ENCODE measurements at places on chromosomes 3 and 15.

GRCh38 chr3:39221141-39221530 lies 28.7 kb upstream of the XIRP1 start:
- DNase-seq = no peak

- DNase-seq = no peak
These were observed 793 bp downstream of the PCOLCE2 start for GRCh38 chr3:142888099-142888480.

DNA sequence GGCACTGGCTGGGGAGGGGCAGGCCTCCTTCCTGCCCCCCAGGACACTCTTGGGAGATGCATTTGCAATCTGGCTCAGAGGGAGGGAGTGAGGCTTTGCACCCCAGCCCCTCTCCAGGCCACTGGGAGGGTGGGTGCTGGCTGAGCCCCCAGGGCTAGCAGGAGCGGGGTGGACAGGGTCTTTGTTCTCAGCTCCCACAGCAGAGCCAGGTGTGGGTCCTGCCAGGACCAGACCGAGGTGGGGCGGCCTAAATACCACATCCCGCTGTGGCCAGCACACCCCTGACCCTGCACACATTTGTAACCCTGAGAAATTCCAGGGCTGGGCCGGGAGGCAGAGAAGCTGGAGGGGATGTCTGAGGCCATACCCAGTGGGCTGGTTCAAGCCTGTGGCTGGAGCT lies 41.0 kb downstream of the STARD5 start:
- DNase-seq = no peak

GRCh38 chr3:125179884-125180240 lies 32.7 kb downstream of the SLC12A8 start:
- DNase-seq = no peak

- no peak for DNase-seq
These were observed 81.4 kb upstream of the HES1 start for GRCh38 chr3:194054540-194054939.

DNA sequence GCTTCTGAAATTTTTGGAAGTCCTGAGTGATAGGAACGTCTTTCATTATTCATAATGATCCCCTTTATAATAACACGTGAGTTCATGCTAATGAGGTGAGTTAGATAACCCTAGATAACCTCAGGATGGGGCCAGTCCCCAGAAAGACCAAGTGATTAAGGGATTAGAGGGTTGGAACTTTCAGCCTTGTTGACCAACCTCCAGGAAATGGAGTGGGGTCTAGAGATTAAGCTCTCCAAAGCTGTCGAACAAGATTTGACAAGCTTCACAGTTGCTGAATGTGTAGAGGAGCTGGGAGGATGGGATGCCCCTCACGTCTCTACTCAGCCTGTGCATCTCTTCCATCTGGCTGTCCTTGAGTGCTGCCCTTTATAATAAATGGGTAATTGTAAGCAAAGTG lies 107.1 kb downstream of the ZMAT3 start:
- DNase-seq = no peak

DNA sequence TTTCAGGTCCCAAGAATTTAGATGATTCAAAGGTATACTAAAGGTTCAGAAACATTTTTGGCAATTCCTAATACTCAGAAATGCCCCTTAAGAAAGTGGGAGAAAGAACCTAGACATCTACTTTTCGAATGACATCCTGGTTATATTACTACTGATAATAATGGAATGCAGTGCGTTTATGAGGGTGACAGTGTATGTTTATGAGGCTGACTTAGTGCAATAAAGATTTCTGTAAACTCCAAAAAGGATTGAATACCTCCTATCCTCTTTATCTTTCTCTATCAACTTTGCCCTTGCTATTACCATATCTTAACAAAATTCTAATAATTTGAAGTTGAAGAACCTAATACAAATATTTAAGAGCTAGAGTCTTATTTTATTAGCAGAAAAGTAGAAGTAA lies 348.9 kb upstream of the EPHA6 start:
- DNase-seq = no peak

DNA sequence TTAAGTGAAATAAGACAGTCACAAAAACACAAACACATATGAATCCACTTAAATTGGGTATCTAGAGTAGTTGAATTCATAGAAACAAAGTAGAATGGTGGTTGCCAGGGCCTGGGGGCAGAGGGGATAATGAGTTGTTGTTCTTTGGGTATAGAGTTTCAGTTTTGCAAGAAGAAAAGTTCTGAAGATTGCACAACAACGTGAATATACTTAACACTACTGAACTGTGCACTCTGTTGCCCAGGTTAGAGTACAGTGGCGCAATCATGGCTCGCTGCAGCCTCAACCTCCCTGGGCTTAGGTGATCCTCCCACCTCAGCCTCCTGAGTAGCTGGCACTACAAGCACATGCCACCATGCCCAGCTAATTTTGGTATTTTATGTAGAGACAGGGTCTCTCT lies 14.9 kb downstream of the GRAMD2A start:
- no peak for DNase-seq

DNA sequence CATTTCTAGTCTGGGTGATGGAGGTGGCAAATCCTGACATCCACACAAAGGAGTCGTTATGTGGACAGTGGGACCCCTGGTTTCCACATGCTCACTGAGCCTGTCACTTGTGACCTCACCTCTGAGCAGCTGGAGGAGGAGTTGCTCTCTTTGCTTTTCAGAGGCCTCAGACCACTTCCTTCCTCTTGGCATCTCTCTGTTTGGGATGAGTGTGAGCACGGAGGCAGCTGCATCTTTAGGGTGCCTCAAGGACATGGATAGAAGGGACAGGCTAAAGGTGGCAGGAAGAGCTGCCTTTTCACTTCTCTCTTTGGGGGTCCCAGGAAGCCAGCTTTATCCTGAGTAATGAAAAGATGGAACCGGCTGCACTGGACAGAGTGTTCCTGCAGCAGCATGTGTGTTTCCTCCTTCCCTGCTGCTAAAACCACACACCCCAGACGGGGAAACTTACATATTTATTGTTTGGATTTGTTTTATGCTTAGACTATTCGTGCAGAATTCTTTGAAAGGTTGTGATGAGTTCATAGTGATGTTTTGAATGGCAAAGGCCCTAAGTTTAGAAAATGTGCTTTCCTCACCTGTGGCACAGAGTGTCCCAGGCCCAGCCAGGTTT lies 31.8 kb downstream of the GPR171 start:
- DNase-seq = peak; percentile 81

DNA sequence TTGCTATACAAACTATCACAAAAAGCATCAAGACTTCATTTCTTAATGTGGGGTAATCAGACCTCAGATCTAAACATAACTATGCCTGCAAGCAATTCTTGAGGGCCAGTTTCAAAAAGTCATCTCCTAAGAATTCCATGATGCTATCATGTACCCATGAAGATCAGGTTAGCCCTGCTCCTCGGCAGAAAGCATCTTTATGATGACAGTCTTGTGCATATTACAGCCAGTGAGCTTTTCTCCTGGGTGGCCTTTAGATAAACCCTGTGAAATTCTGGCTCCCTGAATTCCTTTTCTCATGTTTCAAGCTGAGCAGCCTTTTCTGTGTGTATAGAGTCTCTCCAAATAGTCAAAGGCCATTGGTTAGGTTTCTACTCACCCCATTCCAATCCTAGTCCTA lies 201.9 kb upstream of the MCTP2 start:
- no peak for DNase-seq

- no peak for DNase-seq
These were observed 193.0 kb upstream of the THRB start for GRCh38 chr3:24687671-24688070.

GRCh38 chr15:101523560-101523940 lies 34.0 kb upstream of the PCSK6 start:
- DNase-seq = no peak

- DNase-seq = peak; percentile 21
These were observed 44.0 kb downstream of the PHLDB2 start for GRCh38 chr3:111903067-111903511.

- no peak for DNase-seq
These were observed 262.7 kb upstream of the GADL1 start for GRCh38 chr3:31157047-31157694.

- no peak for DNase-seq
These were observed 82.0 kb downstream of the SV2B start for GRCh38 chr15:91182101-91182500.

- no peak for DNase-seq
These were observed 375.3 kb downstream of the TBC1D5 start for GRCh38 chr3:17367171-17367570.

DNA sequence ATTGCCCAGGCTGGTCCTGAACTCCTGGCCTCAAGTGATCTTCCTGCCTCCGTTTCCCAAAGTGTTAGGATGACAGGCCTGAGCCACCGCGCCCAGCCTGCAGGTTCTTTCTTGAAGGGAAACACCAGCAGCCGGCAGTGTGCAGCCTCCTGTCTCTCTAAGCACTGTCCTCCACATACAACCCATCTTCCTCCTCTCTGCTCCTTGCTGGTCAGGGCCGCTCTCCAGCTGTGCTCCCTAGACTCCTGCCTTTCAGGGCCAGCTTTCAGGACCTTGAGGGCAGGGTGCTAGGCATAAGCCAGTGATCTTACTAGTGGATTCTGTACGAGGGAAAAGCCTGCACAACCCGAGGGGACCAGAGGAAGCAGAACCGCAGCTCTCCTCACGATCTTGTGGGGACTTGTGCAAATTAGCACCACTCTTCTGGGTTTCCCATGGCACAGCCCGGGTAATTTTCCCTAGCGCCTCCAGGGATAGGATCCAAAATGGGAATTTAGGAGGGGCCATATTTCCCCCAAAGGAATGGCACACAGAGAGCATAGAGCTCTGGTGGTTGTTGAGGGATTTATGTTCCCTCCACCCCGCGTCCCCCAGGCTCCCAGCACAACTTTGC lies 18.2 kb upstream of the CORO2B start:
- no peak for DNase-seq

- DNase-seq = no peak
These were observed 17.9 kb upstream of the NMNAT3 start for GRCh38 chr3:139695426-139696313.

DNA sequence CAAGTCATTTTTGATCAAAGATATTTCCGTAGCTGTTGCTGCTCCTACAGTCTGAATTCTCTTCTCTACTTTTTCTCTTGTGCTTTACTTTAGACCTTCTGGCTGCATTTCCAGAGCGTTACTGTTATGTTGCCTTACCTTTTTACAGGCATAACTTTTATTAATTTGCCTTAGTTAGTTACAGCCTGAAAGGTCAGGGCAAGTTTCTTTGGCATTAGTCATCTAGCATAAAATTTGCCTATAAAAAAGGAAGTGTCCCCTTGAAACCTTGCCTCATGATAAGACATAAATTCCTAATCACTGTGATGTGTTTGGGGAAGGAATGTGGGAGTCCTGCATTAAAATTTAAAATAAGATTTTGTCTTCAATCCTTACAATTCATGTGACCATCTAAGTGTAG lies 618.5 kb downstream of the NR2F2 start:
- no peak for DNase-seq

- no peak for DNase-seq
These were observed 90.5 kb downstream of the AQP9 start for GRCh38 chr15:58228718-58229117.

DNA sequence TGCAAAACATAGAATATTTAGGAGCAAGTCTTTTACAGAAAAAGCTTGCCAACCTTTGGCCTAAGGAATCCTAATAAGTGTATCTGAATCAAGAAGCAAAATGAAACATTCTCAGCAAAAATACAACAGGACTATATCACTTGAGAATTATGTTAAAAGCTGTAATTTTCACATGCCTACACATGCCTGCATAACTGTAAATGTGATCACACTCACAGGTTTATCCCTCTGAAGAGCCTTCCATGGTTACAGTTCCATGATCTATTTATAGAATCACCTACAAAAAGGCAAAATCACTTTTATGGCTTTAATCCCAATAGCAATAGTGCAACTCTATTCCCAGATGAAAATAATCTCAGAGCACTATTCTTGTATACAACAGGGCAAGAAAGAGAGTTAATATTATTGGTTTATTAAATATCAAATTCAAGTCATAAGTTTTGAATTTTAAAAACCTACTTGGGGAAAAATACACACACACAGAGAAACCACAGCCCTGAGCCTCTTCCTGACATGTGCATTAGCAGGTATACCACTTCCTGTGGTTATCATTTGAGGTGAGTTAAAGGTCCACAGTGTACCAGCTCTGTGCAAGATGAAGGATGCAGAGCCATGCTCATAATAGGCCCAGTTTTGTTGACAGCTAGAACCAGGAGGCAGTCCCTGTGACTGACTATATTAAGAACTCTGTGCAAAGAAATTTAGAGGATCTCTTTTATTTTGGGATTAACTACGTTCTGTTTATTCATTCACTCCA lies 252.5 kb upstream of the TGFBR2 start:
- DNase-seq = peak; percentile 88

DNA sequence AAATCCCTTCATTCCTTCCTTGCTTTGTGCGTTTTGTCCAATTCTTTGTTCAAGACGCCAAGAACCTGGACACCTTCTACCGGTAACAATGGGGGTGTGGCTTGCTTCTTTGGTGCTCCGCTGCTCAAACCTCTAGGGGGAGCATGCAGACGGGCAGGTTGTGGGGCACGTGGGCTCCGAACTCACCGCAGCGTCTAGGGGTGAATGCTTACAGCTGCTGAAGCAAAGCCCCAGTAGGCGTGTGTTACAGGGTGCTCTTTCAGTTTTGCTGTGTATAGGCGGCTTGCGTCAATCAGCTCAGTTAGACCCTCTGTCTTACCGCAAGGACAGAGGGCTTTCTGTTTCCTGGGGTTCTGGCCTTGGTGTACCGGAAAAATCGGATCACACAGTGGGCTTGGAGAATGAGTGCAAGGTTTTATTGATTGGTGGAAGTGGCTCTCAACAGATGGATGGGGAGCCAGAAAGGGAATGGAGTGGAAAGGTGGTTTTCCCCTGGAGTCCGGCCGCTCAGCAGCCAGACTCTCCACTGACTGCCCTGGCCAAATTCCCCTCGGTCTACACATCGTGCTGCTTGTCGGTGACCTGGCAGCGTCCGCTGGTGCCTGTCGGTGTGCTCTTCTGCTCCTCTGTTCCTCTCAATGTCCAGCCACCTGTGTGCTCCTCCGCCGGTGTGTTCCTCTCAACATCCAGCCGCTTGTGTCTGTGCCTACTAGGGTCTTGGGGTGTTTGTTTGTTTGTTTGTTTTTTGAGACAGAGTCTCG lies 1.2 kb upstream of the LRRC34 start:
- DNase-seq = peak; percentile 82
